ENCODE measurements at places on chromosomes 4 and X.

DNA sequence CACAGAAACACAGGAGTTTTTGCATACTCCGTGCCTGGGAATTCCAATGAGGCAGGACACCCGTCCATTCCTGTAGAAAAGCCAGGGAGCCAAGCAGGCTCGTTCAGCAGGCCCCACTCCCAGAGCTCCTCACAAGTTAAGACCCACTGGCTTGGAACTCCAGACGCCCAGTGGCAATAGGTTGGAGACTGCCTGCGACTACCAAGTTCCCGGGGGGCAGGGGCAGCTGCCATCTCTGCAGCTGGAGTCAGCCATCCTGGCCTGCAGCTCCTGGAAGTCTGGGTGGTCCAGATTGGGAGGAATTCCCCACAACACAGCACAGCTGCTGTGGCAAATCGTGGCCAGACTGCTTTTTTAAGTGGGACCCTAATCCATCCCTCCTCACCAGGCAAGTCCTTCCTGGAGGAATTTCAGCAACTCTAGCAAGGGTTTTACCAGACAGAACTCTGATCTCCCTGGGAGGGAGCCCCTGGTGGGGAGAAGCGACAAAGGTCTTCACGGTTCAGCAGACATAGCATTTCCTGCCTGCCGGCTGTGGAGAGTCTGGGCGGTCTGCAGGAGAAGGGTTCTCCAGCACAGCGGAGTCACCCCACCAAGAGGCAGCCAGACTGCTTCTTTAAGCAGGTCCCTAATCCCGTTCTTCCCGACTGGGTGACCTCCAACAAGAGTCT is 231.9 kb downstream of the STPG2 start:
- DNase-seq: no peak

- no peak for DNase-seq
Measured at GRCh38 chrX:50075630-50076339, 125.0 kb downstream of the AKAP4 start.

GRCh38 chrX:140944710-140945109 is 57.7 kb upstream of the SPANXB1 start:
- no peak for DNase-seq

- DNase-seq: peak; percentile 1
Measured at GRCh38 chrX:47854474-47854873, 17.8 kb downstream of the ZNF81 start.

DNA sequence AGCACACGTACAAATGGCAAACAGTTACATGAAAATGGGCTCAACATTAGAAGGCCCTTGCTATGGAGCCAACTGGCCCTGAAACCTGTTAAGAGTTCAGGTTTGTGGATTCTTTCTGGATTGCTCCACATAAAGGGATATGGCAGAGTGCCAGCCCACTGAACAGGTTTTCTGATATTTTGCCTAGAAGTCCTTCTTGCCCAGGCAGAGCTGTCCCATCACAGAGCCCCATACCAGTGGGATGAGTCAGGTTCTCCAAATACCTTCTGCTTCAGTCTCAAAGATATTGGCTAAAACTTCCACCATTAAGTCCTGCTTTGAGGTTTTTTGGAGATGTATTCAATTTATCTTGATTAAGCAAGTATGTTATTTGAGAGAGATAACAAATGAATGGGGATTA is 146.8 kb upstream of the IL1RAPL2 start:
- DNase-seq: no peak

DNA sequence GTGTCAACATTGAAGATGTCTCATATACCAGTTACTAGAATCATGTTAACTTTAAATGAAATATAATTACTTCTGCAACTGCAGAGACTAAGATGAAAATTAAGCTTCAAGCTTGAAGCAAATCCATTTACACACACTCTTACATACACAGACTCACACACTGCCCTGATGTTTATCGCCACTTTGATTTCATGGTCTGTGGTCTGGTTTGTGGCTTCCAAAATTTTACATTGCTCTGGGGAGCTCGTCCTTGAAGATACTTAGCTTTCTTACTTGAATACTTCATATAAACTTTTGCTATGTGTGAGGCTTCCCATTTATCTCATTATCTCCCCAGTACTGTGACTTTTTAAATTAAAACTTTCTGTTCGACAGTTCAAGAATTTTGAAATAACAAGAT is 35.8 kb downstream of the ARHGEF38 start:
- no peak for DNase-seq

DNA sequence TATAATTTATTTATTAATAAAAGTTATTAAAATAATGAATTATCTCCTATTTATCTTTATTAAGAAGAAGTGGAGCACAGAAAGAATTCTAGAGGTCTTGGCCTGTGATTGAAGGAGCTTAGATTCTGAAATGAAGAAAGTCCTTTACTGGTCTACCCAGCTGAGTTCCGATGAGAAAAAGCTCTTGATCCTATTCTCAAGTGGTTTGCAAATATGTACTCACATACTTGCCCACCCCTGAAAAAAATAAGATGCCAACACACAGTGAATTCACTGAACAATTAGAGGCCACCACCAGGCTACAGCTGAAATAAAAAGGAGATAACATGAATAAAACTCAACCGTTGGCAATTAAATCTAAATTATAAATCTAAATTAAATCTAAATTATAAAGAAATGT is 253.4 kb downstream of the MAPK10 start:
- DNase-seq: no peak

GRCh38 chr4:98151145-98151924 is 8.1 kb upstream of the STPG2 start:
- DNase-seq: no peak

- DNase-seq: no peak
Measured at GRCh38 chr4:142112451-142112850, 476.1 kb downstream of the IL15 start.

GRCh38 chr4:141768954-141769353 is 132.6 kb downstream of the IL15 start:
- no peak for DNase-seq

- no peak for DNase-seq
Measured at GRCh38 chr4:95289028-95289634, 259.6 kb downstream of the UNC5C start.

DNA sequence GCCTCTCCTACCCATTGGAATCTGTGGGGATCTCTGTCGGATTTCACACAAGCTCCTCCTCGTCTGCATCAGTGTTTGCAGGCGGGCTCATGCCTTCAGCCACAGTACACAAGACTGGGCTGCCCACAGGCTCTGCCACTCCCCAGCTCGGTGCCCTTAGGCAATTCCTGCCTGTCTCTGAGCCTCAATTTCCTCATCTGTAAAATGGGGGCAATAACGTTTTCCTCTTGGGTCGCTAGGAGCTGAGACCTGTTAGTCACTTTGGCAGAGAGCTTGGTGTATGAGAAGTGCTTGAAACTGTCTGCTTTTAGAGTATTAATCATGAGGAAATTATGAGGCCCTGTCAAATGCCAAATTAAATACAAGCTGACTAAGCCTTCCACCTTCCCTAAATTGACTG is 27.6 kb upstream of the MSX1 start:
- DNase-seq: no peak

DNA sequence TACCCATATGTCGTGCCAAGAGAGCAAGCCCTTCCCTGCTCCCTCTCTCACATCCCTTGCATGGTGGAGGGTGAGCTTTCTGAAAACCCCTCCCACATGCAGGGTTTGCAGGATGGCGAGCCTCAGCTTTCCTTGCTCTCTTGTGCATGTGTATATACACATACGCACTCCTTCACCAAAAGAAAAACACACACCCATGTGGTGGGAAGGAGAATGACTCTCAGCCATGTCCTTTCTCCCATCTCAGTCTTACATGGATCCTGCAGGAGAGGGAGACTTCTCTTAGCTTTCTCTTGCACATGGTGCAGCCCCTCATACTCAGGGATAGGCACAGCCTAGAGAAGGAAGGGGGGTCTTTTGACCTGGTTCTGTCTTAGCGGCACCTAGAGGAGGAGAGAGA is 81.1 kb downstream of the CLCN5 start:
- no peak for DNase-seq

DNA sequence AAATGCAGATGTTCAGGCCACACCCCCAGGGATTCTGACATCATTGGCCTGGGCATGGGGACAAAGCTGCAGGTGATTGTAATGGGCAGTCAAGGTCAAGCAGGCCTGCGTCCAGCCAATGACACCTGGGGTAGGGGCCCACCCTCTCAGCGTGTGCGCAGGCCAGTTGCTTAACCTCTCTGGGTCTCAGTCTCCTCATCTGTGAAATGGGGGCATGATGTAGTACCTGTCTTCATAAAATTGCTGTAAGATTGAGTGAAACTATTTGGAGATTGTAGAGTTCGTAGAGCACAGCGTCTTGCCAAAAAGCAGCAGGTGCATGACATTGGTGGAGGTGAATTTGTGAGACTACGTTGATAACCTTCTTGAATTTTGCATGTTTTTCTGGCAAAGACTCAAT is 21.2 kb downstream of the RS1 start:
- DNase-seq: no peak

GRCh38 chr4:80306260-80306659 is 29.3 kb upstream of the CFAP299 start:
- no peak for DNase-seq

GRCh38 chrX:49191574-49192011 is 5.4 kb upstream of the PRICKLE3 start:
- no peak for DNase-seq

GRCh38 chrX:23785580-23785979 is 2.6 kb downstream of the SAT1 start:
- no peak for DNase-seq

GRCh38 chr4:122827879-122828601 is 1.4 kb downstream of the FGF2 start:
- no peak for DNase-seq

- no peak for DNase-seq
Measured at GRCh38 chr4:13169731-13170525, 314.2 kb downstream of the RAB28 start.

- no peak for DNase-seq
Measured at GRCh38 chrX:46561824-46562657, 11.5 kb upstream of the CHST7 start.

GRCh38 chr4:5125321-5125720 is 74.0 kb downstream of the STK32B start:
- DNase-seq: no peak

DNA sequence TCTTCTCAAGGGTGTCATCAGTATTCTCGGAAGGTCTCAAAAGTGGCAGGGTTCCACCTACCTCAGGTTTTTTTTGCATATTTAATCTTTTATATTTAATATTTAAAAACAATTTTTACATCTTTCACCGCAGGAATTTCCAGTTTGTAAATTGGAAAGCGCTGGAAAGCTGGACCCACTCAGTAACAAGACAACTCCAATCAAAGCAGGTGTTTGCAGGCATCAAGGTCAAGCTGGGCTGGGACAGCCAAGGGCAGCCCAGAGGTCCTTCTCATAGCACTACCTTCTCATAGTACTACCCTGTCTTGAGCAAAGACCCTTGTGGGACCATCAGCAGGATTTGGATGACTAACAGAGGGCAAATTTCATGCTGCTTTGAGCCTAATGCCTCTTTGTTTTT is 160.1 kb downstream of the TET2 start:
- DNase-seq: no peak

DNA sequence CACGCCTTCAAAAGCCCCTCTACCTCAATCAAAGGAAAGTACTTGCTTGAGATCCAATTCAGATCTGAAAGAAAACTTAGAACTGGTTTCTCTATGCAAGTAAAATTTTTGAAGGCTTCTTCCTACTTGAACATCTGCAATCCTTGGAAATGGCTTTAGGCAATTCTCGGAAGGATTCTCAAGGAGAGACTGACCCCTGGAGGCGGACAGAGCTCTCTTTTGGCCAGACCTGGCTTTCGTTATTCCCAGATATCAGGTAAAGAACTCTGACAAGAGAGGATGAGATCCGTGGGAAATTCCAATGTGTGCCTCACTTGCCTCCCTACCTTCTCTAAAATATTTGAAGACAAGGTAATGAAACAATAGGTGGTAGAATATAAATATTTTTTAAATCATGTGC is 670.3 kb upstream of the FAM241A start:
- no peak for DNase-seq

DNA sequence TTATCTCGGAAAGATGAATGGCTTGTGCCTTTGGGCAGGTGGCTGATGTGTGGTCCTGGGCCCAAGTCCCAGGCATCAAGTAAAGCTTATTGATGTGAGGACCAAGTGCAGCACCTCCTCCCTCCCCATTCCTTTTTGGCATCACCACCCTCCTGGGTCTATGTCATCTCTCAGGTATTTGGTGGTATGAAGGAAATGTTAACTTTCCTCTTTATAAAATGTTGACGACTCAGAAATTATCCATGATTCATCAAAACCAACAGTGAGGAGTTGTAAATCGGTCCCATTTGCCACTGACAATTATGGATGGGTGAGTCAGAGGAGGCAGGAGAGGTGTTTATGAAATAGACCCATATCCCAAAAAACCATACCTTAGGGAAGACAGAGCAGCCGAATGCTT is 229.4 kb upstream of the GATB start:
- no peak for DNase-seq

- DNase-seq: no peak
Measured at GRCh38 chrX:10533696-10534365, 86.6 kb downstream of the MID1 start.

DNA sequence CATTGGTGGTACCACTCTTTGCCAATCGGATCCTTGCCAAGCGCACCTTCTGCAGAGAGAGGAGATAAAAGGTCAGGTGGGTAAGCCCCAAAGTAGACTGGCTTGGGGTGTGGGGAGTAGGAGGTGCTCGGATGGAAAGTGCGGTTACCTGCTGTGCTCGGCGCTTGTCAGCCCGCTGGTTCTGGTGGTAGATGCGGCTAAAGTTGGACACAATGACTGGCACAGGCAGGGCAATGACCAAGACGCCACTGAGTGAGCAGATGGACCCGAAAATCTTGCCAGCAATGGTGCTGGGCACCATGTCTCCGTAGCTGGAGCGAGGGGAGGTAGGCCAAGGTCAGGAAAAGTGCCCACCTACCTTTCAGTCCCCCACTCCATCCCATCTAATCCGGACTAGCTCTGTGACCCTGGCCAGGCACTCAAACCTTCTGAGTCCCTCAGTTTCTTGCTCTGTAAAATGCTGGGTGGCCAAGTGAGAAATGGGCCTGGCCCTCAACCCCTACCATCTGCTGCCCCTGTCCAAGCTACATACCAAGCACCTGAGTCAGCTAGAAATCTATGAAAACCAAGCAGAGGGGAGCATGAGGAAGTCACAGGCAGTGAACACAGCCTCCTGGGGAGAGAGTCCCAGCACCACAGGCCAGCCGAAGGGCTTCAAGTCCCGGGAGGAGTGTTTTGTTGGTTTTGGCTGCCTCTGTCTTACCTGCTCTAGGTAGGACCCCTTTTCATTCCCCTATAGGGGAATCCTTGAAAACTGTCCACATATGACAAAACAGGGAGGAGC is 4.7 kb downstream of the KCND1 start:
- DNase-seq: no peak

GRCh38 chr4:40502934-40503333 is 126.7 kb downstream of the RBM47 start:
- DNase-seq: no peak

GRCh38 chr4:111775556-111776297 is 369.5 kb upstream of the FAM241A start:
- DNase-seq: no peak

DNA sequence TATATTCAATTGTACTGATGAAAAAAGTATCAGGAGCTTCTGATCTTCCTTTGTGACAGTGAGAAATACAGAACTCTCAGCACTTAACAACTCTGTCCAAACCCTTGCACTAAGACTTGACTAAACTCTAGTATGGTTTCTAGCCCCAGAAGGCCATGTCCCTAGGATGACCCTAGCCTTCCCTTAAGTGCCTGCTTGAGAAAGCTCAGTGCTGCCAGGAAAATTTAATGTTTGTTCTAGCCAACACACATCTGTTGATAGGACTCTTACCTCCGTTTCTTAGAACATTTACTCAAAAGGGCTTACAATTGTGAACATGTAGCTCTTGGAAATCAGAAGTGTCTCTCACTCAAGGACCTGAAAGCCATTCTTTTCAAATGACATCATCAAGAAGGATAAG is 1055.2 kb upstream of the FTHL17 start:
- no peak for DNase-seq
